ENCODE measurements at places on chromosomes 1 and 21. TPM values are rescaled to one million over a fixed set of nuclear protein-coding genes. Genes with fewer than 3 reads are reported as not detected.
A peak's percentile ranks its signal among the peaks of the same experiment; 100 is the strongest.

GRCh38 chr1:116067566-116067890 is 43.7 kb upstream of the MAB21L3 start:
- no peak for DNase-seq

- no peak for DNase-seq
Measured at GRCh38 chr1:6198646-6199297, 623 bp downstream of the RPL22 start.

GRCh38 chr1:21524686-21525339 is 15.6 kb downstream of the ALPL start:
- DNase-seq: no peak

DNA sequence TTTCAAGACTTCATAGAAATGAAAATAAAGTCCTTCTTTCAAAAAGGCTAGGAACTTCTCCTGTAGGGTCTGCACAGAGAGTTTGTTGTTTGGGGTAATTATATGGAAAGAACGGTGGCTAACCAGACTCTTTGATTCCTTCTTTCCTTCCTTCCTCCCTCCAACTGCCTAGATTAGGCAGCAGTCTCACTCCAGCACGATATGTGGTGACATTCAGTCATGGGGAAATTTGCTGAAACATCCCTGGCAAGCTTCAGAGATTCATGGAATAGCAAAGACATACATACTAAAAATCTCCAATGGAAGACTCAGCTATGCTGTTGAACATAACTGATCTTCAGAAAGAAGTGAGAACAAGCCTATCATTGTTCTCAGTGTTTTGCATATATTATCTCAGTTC is 4.3 kb downstream of the NTMT2 start:
- DNase-seq: no peak

GRCh38 chr1:85579622-85580021 is 939 bp upstream of the CCN1 start:
- peak; percentile 15 for DNase-seq

DNA sequence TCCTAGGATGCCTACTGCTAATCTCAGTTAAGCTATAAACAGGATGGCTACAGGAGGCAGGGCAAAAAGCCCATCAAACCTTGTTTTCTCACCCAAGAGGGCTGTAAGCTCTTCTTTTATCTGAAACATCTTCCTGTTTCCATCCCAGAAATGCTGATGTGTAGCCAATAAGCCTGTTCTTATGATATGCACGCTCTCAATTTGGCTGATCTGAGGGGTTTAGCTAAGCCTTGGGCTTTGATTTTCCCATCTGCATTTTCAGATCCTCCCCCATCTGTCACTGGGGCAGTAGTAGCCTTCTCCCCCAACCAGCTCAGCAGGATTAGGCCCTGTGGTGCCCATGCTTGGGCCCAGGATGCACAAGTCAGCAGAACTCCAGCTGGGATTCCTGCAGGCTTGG is 105.0 kb downstream of the BRINP2 start:
- DNase-seq: no peak

DNA sequence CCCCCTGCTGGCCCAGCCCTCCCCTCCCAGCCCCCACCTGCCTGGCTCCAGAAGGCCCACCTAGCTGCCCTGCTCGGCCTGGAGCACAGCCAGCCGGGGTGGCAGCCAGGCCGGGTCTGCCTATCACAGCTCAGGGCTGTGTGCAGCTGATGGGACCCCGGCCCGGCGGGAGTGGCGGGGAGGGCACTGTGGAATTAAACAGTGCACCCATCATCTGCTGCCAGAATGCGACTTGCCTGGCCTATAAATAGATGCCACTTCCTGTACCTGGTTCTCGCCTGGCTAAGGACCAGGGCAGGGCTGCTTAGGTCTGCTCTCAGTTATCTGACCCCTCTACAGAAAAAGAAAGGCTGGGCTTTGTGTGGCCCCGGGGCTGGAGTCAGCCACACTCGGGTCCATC is 98.2 kb upstream of the VAMP3 start:
- no peak for DNase-seq

DNA sequence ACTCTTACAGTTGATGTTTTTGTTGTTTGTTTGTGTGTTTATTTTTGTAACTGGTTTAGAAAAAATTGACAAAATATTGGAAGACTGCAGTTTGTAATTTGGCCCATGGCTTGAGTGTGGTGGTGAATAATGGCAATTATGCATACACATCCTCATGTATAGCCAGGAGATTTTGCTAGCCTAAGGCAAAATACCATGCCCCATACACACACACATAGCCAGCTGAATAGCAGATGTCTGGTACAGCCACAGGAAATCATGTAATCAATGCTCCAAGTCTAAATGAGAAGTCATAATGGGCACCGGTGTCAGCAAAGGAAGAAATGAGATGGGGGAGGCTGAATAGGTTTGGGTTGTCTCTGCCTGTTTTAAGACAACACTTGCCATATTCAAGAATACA is 135.2 kb upstream of the COA6 start:
- no peak for DNase-seq

DNA sequence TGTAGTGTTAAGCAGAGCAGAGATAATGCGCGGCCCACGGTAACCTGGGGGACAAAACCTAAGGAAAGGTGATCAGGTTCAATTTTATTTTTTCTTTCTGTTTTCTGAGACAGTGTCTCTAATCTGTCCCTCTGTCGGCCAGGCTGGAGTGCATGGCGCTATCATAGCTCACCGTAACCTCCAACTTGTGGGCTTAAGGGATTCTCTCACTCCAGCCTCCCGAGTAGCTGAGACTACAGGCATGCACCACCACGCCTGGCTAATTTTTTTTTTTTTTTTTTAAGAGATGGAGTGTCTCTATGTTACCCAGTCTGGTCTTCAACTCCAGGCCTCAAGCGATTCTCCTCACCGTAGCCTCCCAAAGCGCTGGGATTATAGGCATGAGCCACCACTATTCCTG is 724 bp upstream of the ANKRD35 start:
- DNase-seq: no peak

GRCh38 chr1:24126018-24126671 is 14.2 kb upstream of the MYOM3 start:
- no peak for DNase-seq

GRCh38 chr1:210358626-210359025 is 29.9 kb downstream of the HHAT start:
- DNase-seq: no peak

DNA sequence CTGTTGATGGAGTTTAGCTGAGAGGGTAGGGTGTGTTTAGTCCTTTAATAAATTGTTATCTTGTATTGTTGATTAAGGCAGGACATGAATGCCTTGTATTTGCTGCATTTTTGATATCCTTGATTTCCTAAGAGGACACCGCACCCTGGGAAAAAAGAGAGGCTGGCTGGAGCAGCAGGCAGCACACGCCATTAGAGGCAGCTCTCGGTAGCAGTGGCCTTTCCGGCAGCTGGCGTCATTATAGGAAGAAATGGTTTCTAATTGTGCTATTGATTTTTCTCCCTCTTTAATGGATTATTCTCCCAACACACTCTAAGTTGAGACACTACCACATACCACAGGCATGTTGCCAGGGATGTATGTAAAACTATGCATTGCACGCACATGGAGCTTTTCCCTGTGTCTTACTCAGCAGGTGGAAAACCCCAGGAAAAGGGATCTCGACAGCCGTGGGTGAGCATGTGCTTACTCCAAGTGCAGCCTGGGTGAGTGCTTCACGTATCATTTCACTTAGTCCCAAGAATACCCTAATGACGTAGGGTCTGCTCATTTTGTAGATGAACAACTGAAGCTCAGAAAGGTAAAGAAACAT is 440.4 kb upstream of the RUNX1 start:
- DNase-seq: no peak

DNA sequence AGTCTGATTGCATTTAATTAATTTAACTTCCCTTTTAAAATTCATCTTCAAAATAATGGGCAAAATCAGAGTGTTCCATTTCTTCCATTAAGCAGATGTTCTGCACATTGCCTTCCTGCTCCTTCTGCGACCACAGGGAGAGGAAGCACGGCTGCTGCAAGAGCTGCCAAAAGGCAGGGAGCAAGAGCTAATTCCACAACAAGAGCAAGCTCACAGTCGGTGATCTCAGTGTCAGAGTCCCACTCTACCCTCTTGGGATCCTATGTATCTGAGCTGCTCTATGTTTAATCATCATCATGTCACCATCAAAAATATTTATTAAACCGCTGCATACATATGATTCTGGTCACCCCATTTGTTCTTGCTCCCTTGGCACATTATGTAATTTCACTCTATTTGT is 255.3 kb upstream of the CAMK1G start:
- no peak for DNase-seq

GRCh38 chr1:167431909-167432650 is 86.2 kb downstream of the CD247 start:
- no peak for DNase-seq

- peak; percentile 52 for DNase-seq
Measured at GRCh38 chr1:87684713-87685205, 356.1 kb downstream of the LMO4 start.

- no peak for DNase-seq
Measured at GRCh38 chr1:28441674-28442073, 64.2 kb upstream of the RCC1 start.

GRCh38 chr1:95889400-95889799 is 655.4 kb downstream of the RWDD3 start:
- DNase-seq: no peak

GRCh38 chr1:12296016-12296415 is 66.2 kb downstream of the VPS13D start:
- DNase-seq: no peak

DNA sequence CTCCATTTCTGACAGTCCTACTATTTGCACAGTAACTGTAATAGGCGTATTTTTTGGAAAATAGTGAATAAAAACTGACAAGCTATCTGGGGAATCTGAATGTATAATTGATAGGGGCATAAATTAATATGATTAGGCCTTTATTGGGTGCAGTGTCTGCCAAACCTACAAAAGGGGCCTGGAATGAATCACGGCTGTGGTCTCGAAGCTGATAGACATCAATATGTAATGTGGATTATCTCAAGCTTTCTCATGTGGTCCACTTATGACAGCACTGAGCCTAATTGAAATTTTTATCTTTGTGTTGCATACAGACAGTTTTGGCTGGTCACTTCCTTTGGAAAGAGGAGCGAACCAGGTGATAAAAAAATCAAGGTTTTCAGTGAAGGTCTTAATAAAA is 450.4 kb downstream of the GPATCH2 start:
- no peak for DNase-seq

- DNase-seq: peak; percentile 55
Measured at GRCh38 chr1:94068096-94068998, 52.6 kb downstream of the ABCA4 start.

DNA sequence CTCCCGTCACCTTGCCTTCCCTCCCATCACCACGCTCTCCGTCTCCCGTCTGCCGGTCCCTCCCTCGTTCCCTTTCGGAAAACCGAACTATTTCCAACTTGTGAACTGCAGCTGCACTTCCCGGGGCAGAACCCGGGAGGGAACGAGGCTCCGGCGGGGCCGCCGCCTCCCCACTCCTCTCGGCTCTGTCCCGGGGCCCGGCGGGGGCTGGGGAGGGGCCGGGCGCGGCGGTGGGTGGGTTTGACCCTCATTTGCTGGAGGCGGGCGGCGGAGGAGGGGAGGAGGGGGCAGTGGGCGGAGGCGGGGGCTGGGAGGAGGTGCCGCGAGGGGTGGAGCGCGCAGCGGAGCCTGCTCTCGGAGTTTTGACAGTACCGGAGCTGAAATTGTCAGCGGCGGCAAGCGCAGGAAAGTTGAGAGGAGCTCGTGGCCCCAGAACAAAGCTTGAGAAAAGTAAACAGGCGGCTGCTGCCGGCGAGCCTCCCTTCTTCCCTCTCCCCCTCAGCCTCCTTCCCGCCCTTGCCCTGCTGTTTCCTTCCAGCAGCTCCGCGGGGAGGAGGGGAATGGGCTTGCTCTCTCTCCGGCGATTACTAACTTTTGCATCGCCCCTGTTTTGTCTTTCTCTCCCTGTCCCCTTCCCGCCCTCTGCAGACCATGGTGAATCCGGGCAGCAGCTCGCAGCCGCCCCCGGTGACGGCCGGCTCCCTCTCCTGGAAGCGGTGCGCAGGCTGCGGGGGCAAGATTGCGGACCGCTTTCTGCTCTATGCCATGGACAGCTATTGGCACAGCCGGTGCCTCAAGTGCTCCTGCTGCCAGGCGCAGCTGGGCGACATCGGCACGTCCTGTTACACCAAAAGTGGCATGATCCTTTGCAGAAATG is 2.9 kb downstream of the LMO4 start:
- DNase-seq: peak; percentile 70

DNA sequence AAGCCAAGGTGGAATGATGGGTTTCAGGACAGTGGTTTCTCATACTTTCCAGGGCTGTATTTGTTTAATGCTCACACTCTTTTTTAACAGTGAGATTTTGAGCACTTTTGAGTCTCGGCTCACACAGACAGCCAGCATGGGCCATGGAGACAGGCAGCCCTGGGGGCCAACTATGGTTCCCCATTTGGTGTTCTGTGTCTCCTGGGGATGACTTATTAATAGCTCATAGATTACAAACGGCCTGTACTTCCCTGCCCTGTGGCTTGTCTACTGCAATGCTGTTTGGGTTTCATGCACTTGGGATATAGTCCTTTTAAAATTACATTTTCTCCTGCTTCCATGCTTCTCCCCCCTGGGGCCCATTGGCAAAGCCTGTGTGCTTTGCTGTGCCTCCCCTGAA is 178.3 kb downstream of the KCNJ6 start:
- no peak for DNase-seq

DNA sequence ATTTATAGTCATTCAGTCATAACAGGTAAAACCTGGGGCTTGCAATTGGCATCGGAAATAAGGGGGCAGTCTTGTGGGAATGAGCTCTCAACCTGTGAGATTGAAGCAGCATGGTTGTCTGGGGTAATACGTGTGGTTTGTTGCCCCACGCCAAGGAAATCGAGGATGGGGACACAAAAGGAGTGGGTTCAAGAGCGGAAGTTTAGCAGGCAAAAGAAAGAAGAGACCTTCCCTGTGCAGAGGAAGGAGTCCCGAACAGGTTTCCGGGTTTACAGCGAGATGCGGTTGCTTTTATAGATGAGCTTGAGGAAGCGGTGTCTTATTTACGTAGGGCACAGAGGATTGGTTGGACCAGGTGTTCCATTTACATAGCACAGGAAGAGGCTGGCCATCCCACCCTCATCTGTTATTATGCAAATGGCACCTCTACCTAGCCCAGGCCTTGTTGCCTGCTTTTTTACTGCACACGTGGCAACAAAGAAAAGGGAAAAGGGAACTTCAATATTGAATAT is 37.3 kb downstream of the IFNAR1 start:
- DNase-seq: no peak

GRCh38 chr21:19197950-19198349 is 794.4 kb upstream of the TMPRSS15 start:
- no peak for DNase-seq

GRCh38 chr1:28579401-28579800 is 12.7 kb upstream of the RAB42 start:
- DNase-seq: no peak

- DNase-seq: no peak
Measured at GRCh38 chr21:42129300-42130266, 58.5 kb downstream of the UMODL1 start.

Gene AMY1B
- not detected for total RNA-seq

Gene CRYAA
- total RNA-seq: not detected

Gene SPRR2B
- not detected for total RNA-seq

Gene USF1
- total RNA-seq: 62.9 TPM

Gene MNDA
- total RNA-seq: 10.0 TPM

Gene HHAT
- 5.9 TPM for total RNA-seq

Gene RBP7
- 5.2 TPM for total RNA-seq

Gene SMCP
- total RNA-seq: not detected

Gene NBL1
- total RNA-seq: 36.8 TPM

Gene OR6K2
- total RNA-seq: not detected

Gene RYR2
- 0.08 TPM for total RNA-seq

Gene RGSL1
- total RNA-seq: not detected
